ENCODE measurements at places on chromosomes 5 and 9. TPM values are rescaled to one million over a fixed set of nuclear protein-coding genes. Genes with fewer than 3 reads are reported as not detected.

Gene PANK3
- 126 TPM for polyA plus RNA-seq

Gene GHR
- 0.31 TPM for polyA plus RNA-seq

Gene TMEM171
- not detected for polyA plus RNA-seq

Gene ADAMTS19
- 1.4 TPM for polyA plus RNA-seq

Gene LHX3
- not detected for polyA plus RNA-seq

Gene ANGPTL2
- 0.10 TPM for polyA plus RNA-seq

Gene C9
- not detected for polyA plus RNA-seq

Gene FBN2
- polyA plus RNA-seq, result 2.3 TPM

Gene ADGRD2
- not detected for polyA plus RNA-seq

Gene RANBP17
- polyA plus RNA-seq, result 35.6 TPM

Gene MTRR
- 36.1 TPM for polyA plus RNA-seq

Gene AGXT2
- polyA plus RNA-seq, result not detected

Gene MACIR
- polyA plus RNA-seq, result 33.7 TPM

Gene COMMD10
- polyA plus RNA-seq, result 19.8 TPM

Gene IFNB1
- not detected for polyA plus RNA-seq

Gene TRUB2
- polyA plus RNA-seq, result 31.0 TPM

Gene SAPCD2
- polyA plus RNA-seq, result 0.22 TPM

Gene CAMK4
- polyA plus RNA-seq, result 16.6 TPM

Gene LCN6
- polyA plus RNA-seq, result not detected

Gene CTNND2
- polyA plus RNA-seq, result 67.6 TPM

Gene MUSK
- polyA plus RNA-seq, result not detected

Gene PHYHD1
- not detected for polyA plus RNA-seq

Gene ARHGEF39
- 0.51 TPM for polyA plus RNA-seq

Gene SPINK1
- not detected for polyA plus RNA-seq

Gene LVRN
- polyA plus RNA-seq, result 3.5 TPM

Gene DMRT3
- polyA plus RNA-seq, result not detected

Gene OTP
- polyA plus RNA-seq, result not detected

Gene AGGF1
- polyA plus RNA-seq, result 36.8 TPM

Gene PCDHAC1
- polyA plus RNA-seq, result 2.4 TPM

Gene AQP3
- not detected for polyA plus RNA-seq

Gene HAPLN1
- 0.10 TPM for polyA plus RNA-seq

Gene ABCA2
- polyA plus RNA-seq, result 52.0 TPM

Gene MYORG
- 1.0 TPM for polyA plus RNA-seq

Gene NEK6
- 3.8 TPM for polyA plus RNA-seq

Gene OR13C9
- not detected for polyA plus RNA-seq

Gene TEX48
- not detected for polyA plus RNA-seq

Gene FGFR4
- polyA plus RNA-seq, result 10.3 TPM

Gene GLRA1
- not detected for polyA plus RNA-seq

Gene TNC
- polyA plus RNA-seq, result 2.1 TPM

Gene ZBTB34
- 19.5 TPM for polyA plus RNA-seq

Gene CATSPER3
- 0.80 TPM for polyA plus RNA-seq

Gene INSL6
- polyA plus RNA-seq, result not detected

Gene SLC6A7
- polyA plus RNA-seq, result 4.6 TPM

Gene CD72
- polyA plus RNA-seq, result not detected

Gene OR5C1
- polyA plus RNA-seq, result not detected
